NCI-H1048 (cell line): ENCODE measurements at places on chromosomes 6 and 20.

DNA sequence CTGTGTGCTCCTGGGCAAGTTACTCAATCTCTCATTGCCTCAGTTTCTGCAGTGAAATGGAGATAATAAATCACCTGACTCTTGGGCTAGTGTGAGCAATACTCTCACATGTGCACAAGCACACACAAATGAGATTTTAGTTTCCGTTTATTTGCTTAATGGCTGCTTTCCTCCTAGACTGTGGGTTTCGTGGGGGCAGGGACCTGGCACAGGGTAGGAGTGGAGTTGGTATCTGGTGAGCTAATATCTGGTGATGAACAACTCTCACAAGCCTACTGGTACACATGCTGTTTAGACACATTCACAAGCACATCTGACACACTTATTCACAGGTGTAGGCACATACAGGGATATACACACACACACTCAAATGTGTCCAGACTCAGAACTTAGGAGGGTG is 73.8 kb downstream of the TOX2 start:
- DNase-seq = no peak

DNA sequence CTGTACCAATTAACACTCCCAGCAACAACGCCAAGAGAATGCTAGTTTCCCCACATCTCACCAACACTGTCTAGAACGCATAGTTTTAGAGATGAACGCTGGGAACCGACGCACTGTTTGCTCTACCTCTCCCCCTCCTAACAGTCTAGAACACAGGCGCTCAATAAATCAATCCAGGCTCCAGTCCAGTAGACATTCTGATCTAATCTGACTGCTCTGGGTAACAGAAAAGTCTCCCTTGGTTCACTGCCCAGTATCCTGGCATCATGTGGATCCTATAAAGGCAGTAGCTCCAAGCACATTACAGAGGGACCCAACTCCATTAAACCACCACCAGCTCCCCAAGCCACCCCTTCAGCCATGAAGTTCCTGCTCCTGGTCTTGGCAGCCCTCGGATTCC is at the start of gene DEFB132:
TSS of gene DEFB132 (plus strand) at position 306 of the 400 bp plus-strand sequence. CDS start at position 361, 55 bp downstream.
- no peak for DNase-seq

- no peak for DNase-seq
Observed at GRCh38 chr6:33443619-33444504, 10.5 kb upstream of the ZBTB9 start.

GRCh38 chr20:37669062-37669772 is 24.6 kb upstream of the CTNNBL1 start:
- no peak for DNase-seq

DNA sequence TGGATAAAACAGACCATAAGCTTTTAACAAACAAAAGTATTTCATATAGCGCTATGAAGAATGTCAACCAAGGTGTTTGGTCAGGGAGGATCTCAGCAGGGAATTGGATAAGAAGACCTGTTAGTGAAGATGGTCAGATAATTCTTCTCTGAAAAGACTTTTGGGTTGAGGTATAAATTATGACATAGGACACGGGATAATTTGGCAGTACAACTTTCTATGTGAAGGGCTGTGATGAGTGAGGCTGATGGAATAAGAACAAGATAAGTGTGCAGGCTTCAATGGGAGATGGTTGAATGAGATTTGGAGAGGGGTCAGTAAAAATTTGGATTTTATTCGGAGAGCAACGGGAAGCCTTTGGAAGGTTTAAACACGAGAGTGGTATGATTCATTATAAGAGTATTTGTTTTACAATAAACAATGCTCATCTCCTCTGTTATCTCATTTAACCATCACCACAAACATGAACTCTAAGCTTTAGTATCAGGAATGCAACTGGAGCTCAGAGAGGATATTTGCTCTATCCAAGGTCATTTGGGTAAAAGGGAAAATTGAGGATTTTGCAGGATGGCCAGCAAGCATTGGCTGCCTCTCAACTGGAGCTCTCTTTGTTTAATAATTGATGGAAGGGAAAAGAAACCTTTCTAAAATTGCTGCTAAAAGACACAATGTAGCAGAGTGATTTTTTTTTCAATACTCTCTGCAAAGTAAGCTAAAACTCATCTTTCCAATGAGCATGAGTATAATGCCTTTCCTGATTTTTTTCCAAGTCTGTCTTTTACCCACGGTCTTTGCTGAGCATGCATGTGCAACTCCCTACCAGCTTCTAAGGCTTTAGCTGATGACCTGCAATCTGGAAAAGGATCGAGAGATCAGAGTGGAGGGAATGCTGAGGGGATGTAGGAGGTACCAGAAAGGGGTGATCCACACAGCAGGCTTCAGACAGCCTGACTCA is 534.0 kb downstream of the CBLN4 start:
- DNase-seq = no peak

DNA sequence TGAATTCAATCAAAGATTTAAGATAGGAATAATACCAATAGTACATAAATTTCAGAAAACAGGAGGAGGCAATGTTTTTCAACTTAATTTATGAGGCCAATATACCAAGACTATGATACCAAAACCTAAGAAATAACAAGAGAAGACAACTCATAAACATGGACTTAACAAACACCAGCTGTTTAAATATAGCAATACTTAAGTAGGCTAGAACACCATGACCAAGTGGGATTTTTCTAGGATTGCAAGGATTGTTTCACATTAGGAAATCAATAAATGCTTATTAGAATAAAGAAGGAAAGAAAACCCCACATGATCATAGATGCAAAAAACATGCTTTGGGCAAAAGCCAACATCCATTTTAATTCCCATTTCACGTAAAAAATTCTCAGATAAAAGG is 355.1 kb downstream of the EPM2A start:
- DNase-seq = no peak

- no peak for DNase-seq
Observed at GRCh38 chr20:53921443-53921973, 148.9 kb downstream of the BCAS1 start.

DNA sequence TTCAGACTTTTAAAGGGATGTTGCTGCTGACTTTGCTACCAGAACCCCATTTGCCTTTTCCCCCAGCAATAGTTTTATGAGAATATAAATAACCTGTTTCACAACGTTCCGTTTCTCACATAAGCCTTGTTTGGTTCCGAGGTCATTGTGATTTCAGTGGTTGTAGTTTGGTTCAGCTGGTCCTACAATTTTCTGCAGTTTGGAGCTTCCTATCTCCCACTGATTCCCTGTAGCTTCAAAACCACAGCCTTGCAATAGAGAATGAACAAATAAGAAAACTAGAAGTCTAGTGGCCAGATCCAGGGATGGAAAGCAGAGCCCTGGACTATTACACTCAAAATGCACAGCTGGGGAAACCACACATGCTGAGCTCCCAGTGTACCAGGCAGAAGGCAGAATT is 24.1 kb upstream of the SH3BGRL2 start:
- no peak for DNase-seq

- DNase-seq = no peak
Observed at GRCh38 chr20:31767805-31768204, 28.7 kb downstream of the TPX2 start.

- DNase-seq = no peak
Observed at GRCh38 chr6:33589392-33589730, 9.3 kb upstream of the BAK1 start.

- DNase-seq = no peak
Observed at GRCh38 chr6:159982731-159983506, 14.0 kb downstream of the IGF2R start.

GRCh38 chr20:35121186-35121585 is 25.9 kb downstream of the EDEM2 start:
- no peak for DNase-seq

DNA sequence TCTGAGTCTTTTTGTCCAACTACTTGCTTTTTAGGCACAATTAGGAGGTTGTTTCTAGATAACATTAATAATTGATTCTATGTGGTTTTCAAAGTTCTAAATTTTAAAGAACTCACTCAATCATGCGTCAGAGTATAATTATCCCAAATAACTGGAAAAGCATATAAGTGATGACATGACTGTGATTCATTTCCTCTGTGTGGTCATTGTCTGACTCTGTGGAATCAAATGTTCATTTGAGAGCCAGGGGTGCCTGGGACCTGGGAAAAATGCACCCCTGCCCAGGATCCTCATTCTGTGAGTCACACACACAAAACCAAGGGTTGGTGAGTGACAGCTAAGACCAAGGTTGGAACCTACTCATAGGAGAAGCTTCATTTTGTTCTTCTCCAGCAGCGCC is 127.1 kb upstream of the MLIP start:
- DNase-seq = no peak

- no peak for DNase-seq
Observed at GRCh38 chr6:43808412-43808811, 38.4 kb downstream of the VEGFA start.

GRCh38 chr20:36270744-36271638 is 34.7 kb downstream of the AAR2 start:
- no peak for DNase-seq

DNA sequence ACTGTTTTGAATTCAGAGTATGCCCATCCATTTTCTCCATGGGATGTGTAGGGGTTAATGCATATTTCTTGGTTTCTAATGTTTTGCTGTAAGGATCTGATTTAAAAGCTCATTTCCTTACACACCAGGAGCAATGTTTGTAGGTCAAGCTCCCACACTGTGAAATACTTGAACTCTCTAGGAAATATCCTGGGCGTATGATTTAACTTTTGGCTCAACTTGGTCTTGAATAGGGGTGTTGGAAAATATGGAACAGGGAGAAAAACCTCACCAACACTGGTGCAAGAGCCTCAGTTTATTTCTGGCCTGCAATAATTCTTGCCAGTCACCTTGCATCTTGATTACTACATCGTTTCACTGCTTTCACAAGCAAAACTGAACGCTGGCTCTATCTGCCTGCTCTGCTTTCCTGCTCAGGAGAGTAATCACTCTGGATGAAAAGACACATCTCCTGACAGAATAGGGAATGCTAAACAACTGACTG is 25.1 kb upstream of the RFPL4B start:
- DNase-seq = no peak

GRCh38 chr6:29723666-29724588 is 693 bp downstream of the HLA-F start:
- no peak for DNase-seq

DNA sequence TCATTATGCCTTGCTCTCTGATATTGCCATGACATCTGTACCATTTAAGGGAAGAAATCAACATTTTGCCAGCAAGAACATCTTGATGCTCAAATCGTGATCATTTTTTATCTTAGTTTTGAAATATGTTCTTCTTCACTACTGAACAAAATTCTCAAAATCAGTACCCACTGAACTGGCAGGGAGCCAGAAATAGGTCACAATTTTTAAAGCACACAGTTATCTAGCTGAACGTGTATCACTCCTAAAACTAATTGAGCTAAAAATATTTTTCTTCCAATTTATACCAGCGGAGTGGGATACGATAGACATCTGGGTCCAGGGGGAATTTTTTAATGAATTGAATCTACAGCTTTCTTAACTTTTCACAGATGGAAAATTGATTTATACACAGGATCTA is 11.3 kb downstream of the IL17F start:
- no peak for DNase-seq

GRCh38 chr20:479487-479886 is 17.2 kb upstream of the TBC1D20 start:
- DNase-seq = no peak

GRCh38 chr20:56860413-56860812 is 231.3 kb downstream of the TFAP2C start:
- DNase-seq = no peak

DNA sequence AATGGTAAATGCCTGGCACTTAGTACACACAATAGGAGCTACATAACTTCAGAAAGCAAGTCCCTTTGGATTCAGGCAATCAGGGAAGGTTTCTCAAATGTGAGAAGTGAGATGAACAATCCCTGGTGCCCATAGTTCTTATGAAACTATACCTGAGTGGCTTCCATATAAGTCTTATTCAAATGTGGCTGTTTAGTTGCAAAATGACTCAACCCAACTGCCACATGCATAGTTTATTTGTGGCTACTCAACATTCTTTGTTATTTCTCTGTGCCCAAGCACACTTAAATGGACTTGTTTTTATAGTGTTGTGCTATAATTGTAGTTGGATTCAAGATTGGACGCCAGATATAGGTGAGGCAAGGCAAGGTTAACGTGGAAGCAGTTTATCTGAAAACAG is 93.7 kb upstream of the ATXN1 start:
- no peak for DNase-seq

DNA sequence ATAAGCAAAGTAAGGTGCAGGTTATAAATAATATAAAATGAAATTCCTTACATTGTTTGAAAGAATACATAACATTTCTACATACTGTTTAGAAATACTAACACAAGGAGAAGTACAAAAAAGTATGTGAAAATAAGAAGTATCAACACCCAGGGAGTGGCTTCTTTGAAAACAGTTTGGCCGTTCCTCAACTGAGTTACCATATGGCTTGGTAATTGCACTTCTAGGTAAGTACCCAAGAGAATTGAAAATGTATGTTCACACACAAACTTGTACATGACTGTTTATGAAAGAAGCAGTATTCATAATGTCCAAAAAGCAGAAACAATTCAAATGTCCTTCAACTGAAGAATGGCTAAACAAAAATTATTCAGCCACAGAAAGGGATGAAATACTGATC is 30.7 kb downstream of the PAK5 start:
- DNase-seq = no peak

- DNase-seq = no peak
Observed at GRCh38 chr20:33971147-33971975, 22.4 kb upstream of the RALY start.

GRCh38 chr6:115594891-115595290 is 465.8 kb downstream of the FRK start:
- no peak for DNase-seq

- no peak for DNase-seq
Observed at GRCh38 chr6:162864911-162865310, 137.1 kb downstream of the PACRG start.

- no peak for DNase-seq
Observed at GRCh38 chr6:8830794-8831193, 395.4 kb upstream of the SLC35B3 start.

GRCh38 chr6:157335829-157336228 is 12.5 kb upstream of the TMEM242 start:
- DNase-seq = no peak

DNA sequence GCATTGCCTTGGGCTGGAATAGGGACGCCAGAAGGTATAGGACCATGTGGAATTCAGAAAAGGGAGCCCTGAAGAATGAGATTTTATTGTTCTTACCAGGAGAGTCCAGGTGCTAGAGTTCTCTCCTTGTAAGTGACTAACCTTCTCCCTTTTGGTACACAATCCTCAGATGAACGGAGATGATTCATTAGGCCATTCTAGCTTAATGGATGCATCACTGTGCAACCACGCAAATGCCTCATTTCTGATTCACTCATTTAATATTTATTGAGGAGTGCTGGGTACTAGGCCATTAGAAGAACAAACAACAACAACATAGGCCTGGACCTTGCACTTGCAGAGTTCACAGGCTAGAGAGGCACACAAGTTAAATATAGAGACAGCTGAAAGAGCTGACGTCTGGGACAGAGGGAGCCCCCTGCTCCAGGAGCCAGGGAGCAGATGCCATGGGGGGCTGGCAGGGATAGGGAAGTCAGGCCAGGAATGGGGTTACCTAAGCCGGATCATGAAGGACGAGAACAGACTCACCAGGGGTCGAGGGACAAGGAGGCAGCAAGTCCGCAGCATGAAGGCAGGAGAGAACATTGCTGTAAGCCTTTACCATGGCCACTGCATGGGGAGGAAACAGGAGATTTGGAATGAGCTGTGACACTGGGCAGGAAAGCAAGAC is 179.5 kb upstream of the AKAP12 start:
- DNase-seq = no peak

GRCh38 chr6:80437221-80437620 is 330.8 kb downstream of the BCKDHB start:
- DNase-seq = no peak

- no peak for DNase-seq
Observed at GRCh38 chr6:3557336-3557735, 100.5 kb upstream of the SLC22A23 start.
